ENCODE measurements at places on chromosomes 3 and 15.

- DNase-seq, result no peak
Measured at GRCh38 chr15:91936927-91937326, 83.4 kb downstream of the SLCO3A1 start.

GRCh38 chr15:73888224-73889041, 15.1 kb downstream of the TBC1D21 start:
- DNase-seq, result no peak

- DNase-seq, result no peak
Measured at GRCh38 chr3:49627634-49628033, 46.5 kb upstream of the APEH start.

GRCh38 chr3:195537995-195538394, 5.1 kb downstream of the PPP1R2 start:
- DNase-seq, result no peak

DNA sequence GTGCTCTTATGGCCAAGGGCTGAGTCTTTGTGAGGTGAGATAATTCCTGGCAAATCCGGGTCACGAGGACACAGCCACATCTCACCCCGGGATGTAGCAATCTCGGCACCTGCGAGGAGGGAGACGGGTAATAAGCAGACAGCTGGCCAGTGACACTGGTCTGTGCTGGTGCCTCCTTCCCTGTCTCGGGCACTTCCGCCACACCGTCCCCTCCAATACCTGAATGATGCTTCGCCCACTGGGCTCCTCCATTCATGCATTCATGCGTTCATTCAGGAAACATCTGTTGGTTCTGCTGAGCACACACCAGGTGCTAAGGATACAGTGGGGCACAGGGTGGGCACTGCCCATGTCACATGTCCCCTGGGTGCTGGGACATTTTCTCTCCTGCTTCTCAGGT, 60.1 kb downstream of the ATP10A start:
- DNase-seq, result no peak

- no peak for DNase-seq
Measured at GRCh38 chr3:66406831-66407610, 93.8 kb downstream of the LRIG1 start.

DNA sequence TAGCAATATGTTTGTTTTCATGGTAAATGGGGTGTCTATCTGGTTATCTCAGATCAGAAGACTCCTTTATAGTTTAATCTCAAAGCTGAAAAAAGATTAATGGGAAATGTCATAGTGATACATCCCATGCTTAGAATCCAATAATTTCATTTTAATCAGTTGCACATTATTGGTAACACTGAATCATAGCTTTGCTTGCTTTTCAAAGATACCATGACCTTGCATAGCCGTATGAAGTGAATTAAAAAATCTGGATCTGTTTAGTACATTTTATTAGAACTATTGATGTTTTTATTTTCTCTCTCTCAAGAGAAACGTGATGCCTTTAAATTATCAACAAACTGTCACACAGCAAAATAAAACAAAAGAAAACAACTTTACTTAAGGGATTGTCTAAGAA, 506.7 kb upstream of the SGO1 start:
- no peak for DNase-seq
